ENCODE measurements at places on chromosomes 4 and X. TPM values are rescaled to one million over a fixed set of nuclear protein-coding genes. Genes with fewer than 3 reads are reported as not detected.

GRCh38 chr4:56215901-56216300 lies 171.4 kb downstream of the AASDH start:
- no peak for DNase-seq

- DNase-seq: no peak
Measured at GRCh38 chr4:4539481-4539880, 2.4 kb downstream of the STX18 start.

- no peak for DNase-seq
Measured at GRCh38 chr4:45121426-45121975, 395.1 kb upstream of the GNPDA2 start.

Gene GNRHR
- not detected for total RNA-seq

DNA sequence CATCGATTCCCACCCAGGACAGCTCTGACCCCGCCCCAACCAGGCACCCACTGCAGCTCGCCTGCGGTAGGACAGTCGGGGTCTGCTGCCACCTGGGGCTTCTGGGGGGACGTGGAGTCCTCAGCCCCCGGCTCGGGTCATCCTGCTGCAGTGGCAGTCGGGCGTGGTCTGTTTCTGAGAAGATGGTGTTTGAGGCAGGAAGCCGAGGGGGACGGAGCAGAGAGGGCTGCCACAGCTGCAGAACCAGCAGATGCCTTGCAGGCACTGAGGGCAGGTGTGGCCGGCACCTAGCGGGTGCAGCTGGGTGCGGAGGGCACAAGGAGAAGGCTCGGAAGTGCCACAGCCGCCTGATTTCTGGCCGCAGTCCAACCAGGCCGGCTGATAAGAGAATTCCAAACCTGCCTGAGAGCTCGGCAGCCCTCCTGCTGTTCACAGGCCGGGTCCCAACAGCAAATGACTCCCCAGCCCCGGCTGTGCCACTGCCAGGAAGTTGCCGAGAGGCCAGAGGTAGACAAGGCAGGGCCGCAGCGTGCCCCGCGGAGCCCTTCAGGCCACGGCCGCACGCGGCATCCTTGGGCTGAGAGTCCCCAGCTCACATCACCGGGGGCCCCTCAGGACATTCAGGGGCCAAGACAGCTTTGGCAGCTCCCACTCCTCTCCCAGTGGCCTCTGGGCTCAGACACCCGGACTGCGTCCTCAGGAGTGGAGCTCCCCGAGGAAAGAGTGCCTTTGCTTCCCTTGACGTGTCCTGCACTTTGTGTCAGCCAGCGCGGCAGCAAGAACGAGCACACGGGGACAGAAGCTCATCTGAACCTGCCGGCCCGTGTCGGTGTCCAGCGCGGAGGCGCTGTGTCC lies 9.4 kb upstream of the CPLX1 start:
- no peak for DNase-seq

GRCh38 chr4:14059006-14059405 lies 431.5 kb upstream of the BOD1L1 start:
- DNase-seq: no peak

GRCh38 chr4:5824635-5825034 lies 68.3 kb downstream of the CRMP1 start:
- DNase-seq: peak; percentile 28

GRCh38 chr4:2266181-2266580 lies 4.3 kb upstream of the MXD4 start:
- no peak for DNase-seq

Gene TNMD
- total RNA-seq: not detected

- no peak for DNase-seq
Measured at GRCh38 chr4:182454440-182455013, 211.3 kb downstream of the TENM3 start.

DNA sequence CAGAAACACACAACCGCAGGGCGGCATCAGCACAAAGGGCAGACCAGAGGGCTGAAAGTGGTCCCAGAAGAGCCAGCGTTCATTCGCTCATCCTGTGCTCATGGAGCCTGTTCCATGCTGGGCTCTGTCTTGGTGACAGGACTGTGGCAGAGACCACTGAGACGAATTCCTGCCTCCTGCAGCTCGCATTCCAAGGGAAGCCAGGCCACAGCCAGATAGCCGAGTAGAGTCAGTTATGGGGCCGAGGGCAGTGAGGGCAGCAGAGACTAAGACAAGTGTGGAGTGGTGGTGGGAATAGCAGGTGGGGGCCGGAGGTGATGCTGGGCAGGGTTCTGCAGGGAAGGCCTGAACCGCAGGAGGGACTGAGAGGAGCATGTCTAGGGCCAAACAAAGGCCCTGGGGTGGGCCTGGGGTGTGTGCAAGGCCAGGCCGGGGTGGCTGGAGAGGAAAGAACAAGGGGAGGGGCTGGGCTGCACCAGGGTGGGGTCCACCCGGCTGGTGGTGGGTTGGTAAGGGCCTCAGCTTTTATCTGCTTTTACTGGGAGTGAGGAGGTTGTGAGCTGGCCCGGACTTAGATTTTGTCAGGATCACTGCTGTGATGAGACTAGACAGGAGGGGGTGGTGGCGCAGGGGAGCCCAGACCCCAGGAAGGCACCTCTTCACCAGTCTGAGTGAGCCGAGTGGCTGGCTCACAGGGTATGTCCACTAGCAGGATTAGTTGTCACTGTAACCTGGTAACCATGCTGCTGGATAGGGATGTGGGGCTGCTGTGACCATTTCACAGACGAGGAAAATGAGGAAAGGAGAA lies 6.3 kb downstream of the PSAPL1 start:
- DNase-seq: no peak
